GM23248 (cell line): ENCODE measurements at places on chromosomes 1 and 21. TPM values are rescaled to one million over a fixed set of nuclear protein-coding genes. Genes with fewer than 3 reads are reported as not detected.

DEDD gene
- total RNA-seq: 30.4 and 36.7 TPM in 2 replicates

FCER1G gene
- not detected in 2 replicates for total RNA-seq

OR2T11 gene
- total RNA-seq: not detected in 2 replicates

TENT5C gene
- 0.25 TPM in 1 of 2 replicates, not detected in the other for total RNA-seq

NUP210L gene
- 0.11 TPM in 1 of 2 replicates, not detected in the other for total RNA-seq

OPTC gene
- not detected in 2 replicates for total RNA-seq

MYBPH gene
- total RNA-seq: 0.11 and 1.4 TPM in 2 replicates

TP73 gene
- total RNA-seq: not detected in 2 replicates

KLHDC8A gene
- not detected in 2 replicates for total RNA-seq

CEP350 gene
- total RNA-seq: 29.7 and 81.3 TPM in 2 replicates

DNA sequence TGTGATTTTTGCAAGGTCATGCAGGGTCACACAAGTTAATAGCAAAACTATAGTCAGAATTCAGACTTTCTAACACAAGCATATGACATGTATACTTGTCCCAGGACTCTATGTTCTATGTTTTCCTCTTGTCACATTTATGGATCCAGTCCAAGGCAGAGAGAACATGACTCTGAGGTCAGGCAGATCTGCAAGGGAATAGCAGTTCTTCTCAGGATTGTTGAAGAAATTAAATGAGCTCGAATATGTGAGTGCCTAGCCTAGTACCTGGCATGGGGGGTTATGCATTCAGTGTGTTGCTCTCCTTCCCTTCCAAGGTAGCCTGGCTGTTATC is 9.5 kb upstream of the RPTN start:
- H3K36me3 ChIP-seq: no peaks in the 10 kb centered on the region
- no peak overlapping the region for H3K27ac ChIP-seq
- H3K27me3 ChIP-seq: peaks cover 19% of the 10 kb centered on the region
- H3K4me1 ChIP-seq: peaks cover 18% of the 10 kb centered on the region

DNA sequence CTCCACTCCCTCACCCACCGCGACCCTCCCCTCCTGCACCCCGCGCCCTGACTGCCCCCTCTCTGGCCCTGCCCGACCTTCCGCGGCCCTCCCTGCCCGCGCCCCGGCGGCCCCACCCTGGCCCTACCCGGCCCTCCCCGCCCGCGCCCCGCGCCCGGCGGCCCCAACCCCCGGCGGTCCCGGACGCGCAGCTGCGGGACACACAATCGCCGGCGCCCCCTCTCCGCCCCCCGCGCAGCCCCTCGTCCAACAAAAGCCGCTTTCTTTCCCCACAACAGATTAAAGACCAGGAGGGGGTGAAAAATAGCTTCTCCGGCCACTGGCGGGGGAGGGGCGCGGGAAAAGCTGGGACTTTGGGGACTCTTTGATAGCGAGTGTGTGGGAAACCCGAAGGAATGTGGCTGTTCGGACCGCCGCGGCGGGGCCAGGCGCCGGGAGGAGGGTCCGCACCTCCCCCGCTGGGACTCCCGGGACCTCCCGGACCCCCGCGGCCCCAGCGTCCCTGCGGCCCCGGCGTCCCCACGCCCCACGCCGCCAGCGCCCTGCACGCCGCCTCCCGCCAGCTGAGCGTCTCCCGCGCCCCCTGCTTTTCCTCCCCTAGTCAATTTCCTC is 8.8 kb upstream of the ID3 start:
- H3K27ac ChIP-seq: peak overlapping the region; percentile 46
- H3K4me3 ChIP-seq: peak overlapping the region; percentile 64
- peak; percentile 49 for DNase-seq
- no peaks in the 10 kb centered on the region for H3K27me3 ChIP-seq
- H3K4me1 ChIP-seq: peaks cover 26% of the 10 kb centered on the region

GRCh38 chr1:247119600-247120407 is 15.6 kb upstream of the ZNF669 start:
- no peak overlapping the region for H3K4me3 ChIP-seq
- H3K27ac ChIP-seq: no peak overlapping the region
- no peak for DNase-seq
- H3K4me1 ChIP-seq: no peaks in the 10 kb centered on the region
- no peaks in the 10 kb centered on the region for H3K36me3 ChIP-seq

GRCh38 chr1:198524556-198524955 is 15.9 kb downstream of the ATP6V1G3 start:
- H3K27me3 ChIP-seq: no peaks in the 10 kb centered on the region
- peaks cover 28% of the 10 kb centered on the region for H3K4me1 ChIP-seq
- H3K36me3 ChIP-seq: no peaks in the 10 kb centered on the region
- no peak for DNase-seq
- H3K4me3 ChIP-seq: no peak overlapping the region
- no peak overlapping the region for H3K27ac ChIP-seq

DNA sequence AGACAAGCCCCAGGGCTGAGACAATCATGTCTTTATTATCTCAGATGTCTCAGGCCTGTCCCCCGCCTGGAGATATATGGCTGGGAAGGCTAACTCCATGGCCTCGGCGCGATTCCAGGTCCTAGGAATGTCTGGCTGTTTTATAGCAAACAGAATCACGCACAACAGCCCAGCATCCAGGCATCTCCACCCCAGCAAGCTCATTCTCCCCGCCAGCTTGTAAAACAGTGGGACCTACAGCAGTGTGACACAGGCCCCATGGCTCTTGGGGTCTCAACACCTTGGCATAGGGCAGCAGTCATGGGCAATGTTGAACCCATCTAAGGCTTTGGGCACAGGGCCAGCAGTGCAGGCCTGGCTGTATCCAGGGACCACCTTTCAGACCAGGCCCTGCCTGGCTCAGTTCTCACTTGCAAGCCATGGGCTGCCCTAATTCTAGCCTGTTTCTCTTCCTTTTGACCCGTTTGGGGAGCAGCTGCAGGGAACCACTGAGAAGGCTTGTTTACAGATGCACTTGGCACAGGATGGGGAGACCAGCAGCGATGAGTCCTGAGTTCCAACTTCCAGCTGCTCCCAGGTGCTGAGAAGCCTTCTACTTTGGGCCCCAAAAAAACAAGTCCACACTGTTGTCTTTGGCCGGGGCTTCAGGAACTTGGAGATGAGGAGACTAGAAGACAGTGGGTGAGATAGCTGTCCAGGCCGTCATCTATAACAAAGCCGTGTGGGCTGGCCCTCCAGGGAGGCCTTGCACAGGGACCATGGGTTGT is 34.4 kb downstream of the WNT4 start:
- peaks cover 4% of the 10 kb centered on the region; the same call in 1 of the 2 replicates for H3K4me1 ChIP-seq
- H3K27me3 ChIP-seq: no peaks in the 10 kb centered on the region
- H3K27ac ChIP-seq: no peak overlapping the region
- peak; percentile 39 for DNase-seq
- H3K36me3 ChIP-seq: 0 out of 2 replicates have a peak, but pooled peaks cover 11% of the 10 kb centered on the region
- no peak overlapping the region for H3K4me3 ChIP-seq

- H3K36me3 ChIP-seq: no peaks in the 10 kb centered on the region
- H3K27me3 ChIP-seq: no peaks in the 10 kb centered on the region
- DNase-seq: peak; percentile 58
- H3K4me1 ChIP-seq: peaks cover 23% of the 10 kb centered on the region
- H3K27ac ChIP-seq: peak overlapping the region; percentile 14; the same call in 1 of the 2 replicates
Measured at GRCh38 chr1:98077691-98078090, 156.9 kb upstream of the DPYD start.

DNA sequence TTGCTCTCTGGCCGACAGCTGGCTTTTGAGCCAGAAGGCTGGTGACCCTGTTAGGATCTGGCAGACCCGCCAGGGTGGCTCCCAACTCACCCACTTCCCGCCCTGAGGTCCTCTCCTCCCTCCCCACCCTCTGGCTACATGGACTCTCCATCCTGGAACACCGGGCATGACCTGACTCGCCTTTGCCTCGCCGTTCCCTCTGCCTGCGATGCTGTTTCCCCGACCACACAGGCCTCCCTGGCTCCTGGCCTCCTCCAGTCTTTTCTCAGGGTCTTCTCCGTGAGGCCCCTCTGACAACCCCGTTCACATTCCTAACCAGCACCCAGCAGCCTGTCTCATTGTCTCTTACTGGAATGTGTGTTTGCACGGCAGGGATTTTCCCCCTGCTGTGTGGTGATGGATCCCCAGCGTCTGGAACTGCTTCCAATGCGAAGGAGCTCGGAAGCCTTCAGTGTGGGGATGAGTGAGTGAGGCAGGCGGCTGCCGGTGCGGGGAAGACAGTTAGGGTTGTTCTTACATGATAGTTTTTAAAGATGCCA is 46.0 kb upstream of the POFUT2 start:
- no peak overlapping the region for H3K4me3 ChIP-seq
- no peaks in the 10 kb centered on the region for H3K36me3 ChIP-seq
- no peak for DNase-seq
- peaks cover 12% of the 10 kb centered on the region for H3K4me1 ChIP-seq

DNA sequence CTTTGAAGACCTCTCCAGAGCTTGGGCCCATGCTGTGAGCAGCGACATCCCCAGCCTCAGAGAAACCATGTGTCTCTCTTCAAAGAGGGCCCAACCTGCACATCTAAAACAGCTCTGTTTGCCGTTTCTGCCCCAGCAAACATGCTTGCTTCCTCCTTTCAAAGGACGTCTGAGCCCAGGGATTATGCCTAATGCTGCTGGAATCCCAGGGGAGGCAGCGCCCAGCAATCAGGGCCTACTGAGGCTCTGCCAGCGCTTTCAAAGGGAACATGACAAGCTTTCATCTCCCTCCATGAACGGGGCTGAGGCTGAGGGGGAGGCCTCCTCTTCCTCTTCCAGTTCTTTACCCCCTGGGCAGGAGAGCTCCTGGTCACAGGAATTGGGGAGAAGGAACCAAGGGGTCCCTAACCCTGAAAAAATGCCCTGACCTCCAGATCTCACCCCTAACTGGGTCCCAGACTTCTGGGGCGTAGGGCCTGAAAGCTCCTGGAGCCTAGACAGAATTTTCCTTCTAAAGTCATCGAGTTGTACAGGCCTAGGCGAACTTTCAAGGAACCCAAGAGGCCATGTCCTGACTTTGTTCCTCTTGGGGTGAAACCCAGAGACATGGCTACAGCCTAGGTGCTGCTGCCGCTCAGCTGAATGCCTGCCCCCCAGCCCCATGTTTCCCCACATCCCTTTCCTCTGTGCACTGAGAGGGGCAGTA is 13.4 kb upstream of the ASCL5 start:
- no peak overlapping the region for H3K4me3 ChIP-seq
- no peaks in the 10 kb centered on the region; the same call in 1 of the 2 replicates for H3K36me3 ChIP-seq
- peaks cover 13% of the 10 kb centered on the region for H3K4me1 ChIP-seq
- DNase-seq: no peak

DNA sequence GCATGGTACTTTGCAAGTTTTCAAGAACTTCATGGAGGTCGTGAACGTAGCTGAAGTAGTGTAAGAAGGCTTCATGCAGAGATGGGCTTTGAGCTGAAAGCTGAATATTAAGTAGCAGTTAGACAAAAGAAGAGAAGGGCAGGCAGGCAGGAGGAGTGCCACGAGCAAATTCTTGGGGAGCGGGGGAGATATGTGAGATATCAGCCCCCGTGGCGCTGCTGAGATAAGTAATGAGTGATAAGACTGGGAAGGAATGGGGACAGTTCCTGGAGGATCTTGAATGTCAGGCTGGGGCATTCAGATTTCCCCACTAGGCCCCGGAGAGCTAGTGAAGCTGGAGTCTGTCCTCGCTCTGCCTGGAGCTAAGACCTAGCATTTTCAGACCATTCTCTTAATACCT is 27.9 kb upstream of the KIRREL1 start:
- no peak overlapping the region for H3K27ac ChIP-seq
- no peaks in the 10 kb centered on the region; the same call in 1 of the 2 replicates for H3K27me3 ChIP-seq
- no peak for DNase-seq
- H3K4me1 ChIP-seq: peaks cover 32% of the 10 kb centered on the region

DNA sequence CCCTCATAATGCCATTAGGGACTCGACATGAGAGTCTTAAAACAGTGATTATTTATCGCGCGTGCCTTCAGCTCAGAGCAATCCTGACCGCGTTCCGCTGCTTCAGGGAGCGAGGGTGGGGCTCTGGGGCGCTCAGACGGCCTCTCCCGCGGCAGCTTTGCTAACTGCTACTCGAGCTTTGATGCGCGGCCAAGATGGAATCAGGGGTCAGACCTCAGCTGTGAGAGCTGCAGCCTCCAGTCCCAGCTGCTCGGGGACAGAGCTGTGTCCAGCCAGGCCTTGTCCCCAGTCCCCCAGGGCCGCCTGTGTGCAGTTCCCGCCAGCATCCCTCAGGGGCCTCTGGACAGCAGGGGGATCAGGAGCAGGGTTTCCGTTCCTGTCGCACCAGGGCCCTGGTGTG is 104.6 kb upstream of the TTC34 start:
- no peaks in the 10 kb centered on the region for H3K4me1 ChIP-seq
- no peaks in the 10 kb centered on the region for H3K27me3 ChIP-seq
- DNase-seq: no peak
- H3K36me3 ChIP-seq: no peaks in the 10 kb centered on the region
- no peak overlapping the region for H3K4me3 ChIP-seq

GRCh38 chr1:175976865-175977642 is 230.0 kb downstream of the COP1 start:
- peak overlapping the region; percentile 48 for H3K27ac ChIP-seq
- peaks cover 38% of the 10 kb centered on the region for H3K4me1 ChIP-seq
- peaks cover 11% of the 10 kb centered on the region; the same call in 1 of the 2 replicates for H3K36me3 ChIP-seq
- H3K4me3 ChIP-seq: peak overlapping the region; percentile 48; the same call in 1 of the 2 replicates
- DNase-seq: peak; percentile 47
- no peaks in the 10 kb centered on the region for H3K27me3 ChIP-seq

GRCh38 chr1:31505911-31506497 is 70.3 kb upstream of the TINAGL1 start:
- peaks cover 64% of the 10 kb centered on the region for H3K27me3 ChIP-seq
- H3K4me1 ChIP-seq: peaks cover 9% of the 10 kb centered on the region
- H3K36me3 ChIP-seq: no peaks in the 10 kb centered on the region

DNA sequence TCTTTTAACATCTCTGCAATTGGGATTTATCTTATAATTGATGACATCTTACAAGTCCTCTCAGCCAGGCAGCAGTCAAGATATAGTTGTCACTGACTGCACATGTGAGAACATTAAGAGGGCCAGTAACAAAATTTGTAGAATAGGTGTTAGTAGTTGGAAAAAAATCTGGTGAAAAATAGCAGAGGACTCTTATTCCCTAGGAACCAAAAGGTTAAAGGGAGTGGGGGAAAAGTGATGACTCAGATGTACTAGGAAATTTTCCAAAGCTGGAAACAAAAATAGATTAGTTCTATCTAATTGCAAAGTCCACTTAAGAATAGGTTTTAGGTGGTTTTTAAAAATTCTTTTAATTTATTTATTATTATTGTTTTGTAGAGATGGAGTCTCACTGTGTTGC is 3.6 kb downstream of the NUP210L start:
- no peak overlapping the region for H3K4me3 ChIP-seq
- H3K27me3 ChIP-seq: no peaks in the 10 kb centered on the region
- H3K27ac ChIP-seq: no peak overlapping the region

DNA sequence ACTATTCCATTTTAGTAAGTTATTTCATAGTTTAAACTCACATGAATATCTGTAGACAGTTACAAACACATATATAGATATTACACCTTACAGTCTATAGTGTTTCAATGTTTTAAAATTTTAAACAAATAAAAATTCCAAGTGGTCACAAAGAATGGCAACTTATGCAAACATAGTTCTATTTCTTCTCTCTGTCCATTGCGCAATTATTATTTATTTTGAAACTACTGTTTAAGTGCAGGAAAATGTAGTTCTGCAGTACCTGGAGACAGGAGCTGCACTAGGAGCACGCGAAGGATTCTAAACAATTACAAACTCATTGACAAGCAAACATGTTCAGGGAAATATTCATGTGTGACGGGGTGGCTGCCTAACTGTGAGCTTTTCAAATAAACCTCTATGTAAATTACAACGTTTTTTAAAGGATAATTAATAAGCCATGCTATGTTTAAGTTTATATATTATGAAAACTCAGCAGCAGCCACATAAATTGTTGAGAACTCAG is 312.0 kb upstream of the DUSP10 start:
- no peaks in the 10 kb centered on the region for H3K27me3 ChIP-seq
- no peak overlapping the region for H3K4me3 ChIP-seq
- H3K36me3 ChIP-seq: no peaks in the 10 kb centered on the region
- DNase-seq: peak; percentile 29
- no peak overlapping the region for H3K27ac ChIP-seq

GRCh38 chr21:15713412-15713811 is 16.4 kb upstream of the USP25 start:
- no peaks in the 10 kb centered on the region for H3K36me3 ChIP-seq
- no peaks in the 10 kb centered on the region for H3K27me3 ChIP-seq
- H3K4me3 ChIP-seq: no peak overlapping the region
- peak; percentile 32 for DNase-seq
